Pancreas (tissue), 10 donors: ENCODE measurements at places on chromosomes 7 and 10. TPM values are rescaled to one million over a fixed set of nuclear protein-coding genes. Genes with fewer than 3 reads are reported as not detected.

- DNase-seq = no peak
These were observed 13.3 kb downstream of the ZRANB1 start for GRCh38 chr10:124955243-124955642.

- no peak for DNase-seq
These were observed 261.0 kb upstream of the AOAH start for GRCh38 chr7:36985316-36985715.

- DNase-seq = no peak
These were observed 886.7 kb upstream of the GHITM start for GRCh38 chr10:83252596-83252995.

GRCh38 chr7:88449410-88449809, 142.7 kb upstream of the STEAP4 start:
- DNase-seq = no peak

- DNase-seq = no peak
These were observed 160.0 kb upstream of the ZNF804B start for GRCh38 chr7:88599528-88599927.

GRCh38 chr10:19702215-19702614, 114.0 kb upstream of the PLXDC2 start:
- DNase-seq = no peak

GRCh38 chr10:26481914-26482550, 43.9 kb downstream of the APBB1IP start:
- no peak for DNase-seq

GRCh38 chr7:2665359-2665791, 22.6 kb upstream of the AMZ1 start:
- DNase-seq = no peak

DNA sequence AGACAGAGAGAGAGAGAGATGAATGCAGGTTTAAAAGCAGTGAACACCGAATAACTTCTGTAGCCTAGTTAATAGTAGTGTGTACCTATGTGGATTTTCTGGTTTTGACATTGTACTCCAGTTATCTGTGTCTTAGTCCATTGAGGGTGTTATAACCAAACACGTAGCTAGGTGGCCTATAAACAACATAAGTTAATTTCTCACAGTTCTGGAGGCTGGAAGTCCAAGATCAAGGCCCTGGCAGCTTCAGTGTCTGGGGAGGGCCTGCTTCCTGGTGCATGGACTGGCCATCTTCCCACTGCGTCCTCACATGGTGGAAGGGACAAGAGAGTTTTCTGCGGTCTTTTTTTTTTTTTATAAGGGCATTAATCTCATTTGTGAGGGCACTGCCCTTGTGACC, 23.5 kb downstream of the AOC1 start:
- DNase-seq = no peak

DNA sequence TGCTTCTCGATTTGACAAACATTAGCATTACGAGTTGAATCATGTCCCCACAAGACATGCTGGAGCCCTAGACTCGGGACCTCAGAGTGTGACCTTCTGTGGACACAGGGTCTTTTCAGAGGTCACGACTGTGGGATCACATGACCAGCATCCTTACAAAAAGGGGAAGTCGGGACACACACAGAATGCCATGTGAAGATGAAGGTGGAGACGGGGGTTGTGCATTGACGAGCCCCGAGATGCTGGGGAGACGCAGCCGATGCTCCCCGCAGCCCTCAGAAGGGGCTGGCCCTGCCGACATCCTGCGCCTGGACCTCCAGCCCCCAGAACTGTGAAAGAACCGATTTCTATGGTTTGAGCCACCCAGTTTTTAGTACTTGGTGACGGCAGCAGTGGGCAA, 7.5 kb downstream of the ZFAND2A start:
- DNase-seq = no peak

GRCh38 chr7:107594961-107595737, 15.1 kb downstream of the BCAP29 start:
- DNase-seq = no peak

DNA sequence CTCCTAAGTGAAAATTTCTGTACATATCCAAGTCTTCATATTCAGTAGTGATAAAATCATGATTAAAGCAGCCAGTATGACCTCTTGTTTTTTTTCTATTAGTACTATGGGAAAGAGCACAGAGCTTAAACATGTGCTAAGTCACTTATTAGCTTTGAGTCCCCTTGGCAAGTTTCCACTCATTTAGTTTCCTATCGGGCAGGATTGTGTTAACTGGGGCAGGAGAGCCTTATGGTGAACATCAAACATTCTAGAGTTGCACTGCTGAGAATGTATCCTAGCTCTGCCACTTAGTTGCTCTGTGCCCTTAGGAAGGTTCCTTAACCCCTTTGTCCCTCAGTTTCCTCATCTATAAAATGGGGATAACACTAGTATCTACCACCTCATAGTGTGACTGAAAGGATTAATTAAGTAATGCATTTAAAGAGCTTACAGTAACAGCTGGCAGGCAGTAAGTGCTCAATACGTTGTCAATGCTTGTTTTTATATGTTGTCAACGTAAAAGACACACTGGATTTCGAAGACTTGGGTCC, 117.6 kb downstream of the DOCK4 start:
- DNase-seq = no peak

DNA sequence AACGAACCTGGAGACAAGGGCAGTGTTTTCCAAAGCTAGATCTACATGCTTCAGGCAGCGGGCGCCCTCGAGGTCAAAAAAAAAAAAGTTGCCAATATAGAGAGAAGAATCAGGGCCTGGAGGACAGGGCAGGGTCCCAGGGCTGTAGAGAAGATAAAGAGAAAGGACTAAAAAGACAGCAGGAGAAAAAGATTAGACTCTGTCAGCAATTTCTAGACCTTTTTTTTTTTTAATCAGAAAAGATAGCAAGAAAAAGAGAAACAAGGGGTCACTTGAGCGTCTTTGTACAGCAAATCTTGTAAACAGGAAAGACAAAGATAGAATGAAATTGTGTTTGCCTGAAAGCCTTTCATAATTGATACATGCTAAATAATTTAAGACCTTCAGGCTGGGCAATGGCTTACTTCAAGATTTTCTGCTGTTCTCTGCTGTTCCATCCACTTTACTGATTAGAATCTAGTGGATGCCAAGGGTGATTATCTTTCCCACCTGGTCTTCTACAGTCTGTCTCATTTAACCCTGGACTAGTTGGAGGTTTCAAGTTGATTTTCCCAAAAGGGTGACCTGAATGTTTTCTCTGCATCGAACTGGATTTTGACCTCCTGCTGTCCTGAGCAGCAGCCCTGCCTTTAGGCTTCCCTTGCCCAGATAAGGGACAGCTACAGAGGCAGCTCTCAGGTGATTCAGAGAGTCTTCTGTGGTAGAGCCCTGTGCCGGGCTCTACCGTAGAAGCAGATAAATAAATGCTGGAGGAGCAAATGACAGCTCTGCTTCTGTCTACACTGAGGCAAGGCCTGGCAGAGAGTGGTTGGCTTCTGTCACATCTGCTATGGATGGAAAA, 5.1 kb downstream of the LMOD2 start:
- no peak for DNase-seq

- no peak for DNase-seq
These were observed 66.5 kb downstream of the ZNF277 start for GRCh38 chr7:112272921-112273561.

GRCh38 chr7:91800389-91800788, 80.1 kb downstream of the MTERF1 start:
- peak; percentile 43 for DNase-seq

DNA sequence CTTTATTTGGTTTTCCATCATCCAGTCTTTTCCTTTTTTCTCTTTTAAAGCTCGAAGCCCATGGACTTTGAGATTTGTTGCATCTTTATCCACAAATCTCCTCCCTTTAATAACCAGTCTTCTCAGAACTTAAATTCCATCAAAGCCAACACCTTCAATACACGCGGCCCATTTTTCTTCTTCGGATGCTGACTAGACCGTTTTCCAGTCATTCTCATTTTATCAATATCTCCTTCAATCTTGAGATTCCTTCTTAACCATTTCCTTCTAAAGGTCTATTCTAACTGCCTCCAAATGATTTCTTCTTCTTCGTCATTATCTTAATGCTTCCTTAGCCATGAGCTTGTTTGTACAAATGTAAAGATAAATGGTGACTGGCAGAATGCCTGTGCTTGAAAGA, 173.5 kb downstream of the BAMBI start:
- DNase-seq = no peak

- no peak for DNase-seq
These were observed 13.7 kb upstream of the C10orf71 start for GRCh38 chr10:49285232-49285631.

GRCh38 chr10:112735041-112735695, 214.9 kb upstream of the TCF7L2 start:
- DNase-seq = no peak

GRCh38 chr10:7277867-7278266, 133.0 kb downstream of the SFMBT2 start:
- DNase-seq = no peak

DNA sequence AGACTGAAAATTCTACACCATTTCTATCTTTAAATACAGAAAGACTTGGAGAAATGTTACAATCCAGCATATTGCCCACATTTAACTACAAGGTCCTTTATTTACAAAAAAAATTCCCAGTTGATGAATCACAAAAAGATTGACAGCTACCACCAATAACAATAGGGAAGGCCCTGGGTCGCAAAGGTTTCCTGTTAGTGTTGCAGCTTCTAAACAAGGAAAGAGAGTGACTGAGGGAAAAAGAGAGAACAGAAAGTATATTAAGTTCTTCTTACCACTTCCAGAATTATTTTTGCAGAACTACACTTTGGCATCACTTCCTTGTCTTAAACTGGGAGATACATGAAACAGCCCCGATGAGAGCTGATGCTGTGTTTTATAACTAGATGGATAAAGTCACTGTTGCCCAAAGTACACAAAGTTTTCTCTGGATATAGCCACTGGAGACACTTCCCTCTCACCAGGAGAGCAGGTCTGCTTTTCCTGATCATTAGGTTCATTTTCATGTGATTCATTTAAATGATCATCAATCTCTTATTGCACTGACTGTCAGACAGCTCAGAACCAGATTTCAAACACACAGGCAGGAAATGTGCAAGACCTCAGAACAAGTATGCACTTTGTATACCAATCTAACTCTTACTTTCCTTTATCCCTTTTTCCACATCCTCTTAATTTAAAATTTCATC, 57.0 kb downstream of the SHTN1 start:
- no peak for DNase-seq

DNA sequence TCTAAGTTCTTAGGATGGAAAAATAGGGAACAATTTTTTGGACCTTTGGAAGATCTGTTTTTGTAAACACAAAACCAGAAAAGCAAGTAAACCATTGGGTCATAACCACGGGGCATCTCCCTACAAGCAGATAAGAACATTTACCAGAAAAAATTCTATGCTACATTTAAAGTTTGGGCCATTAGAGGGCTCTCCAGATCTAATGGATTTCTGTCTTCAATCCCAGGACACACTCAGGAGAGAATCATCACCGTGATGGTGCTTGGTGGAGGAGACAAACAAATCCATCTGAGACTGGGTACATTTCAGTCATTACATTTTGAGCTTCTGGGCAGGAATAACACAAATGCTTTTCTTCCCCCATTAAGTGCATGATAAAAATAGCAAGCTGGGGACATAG, 178.4 kb upstream of the TARP start:
- no peak for DNase-seq

- DNase-seq = no peak
These were observed 153.4 kb downstream of the SGMS1 start for GRCh38 chr10:50470345-50470744.

DNA sequence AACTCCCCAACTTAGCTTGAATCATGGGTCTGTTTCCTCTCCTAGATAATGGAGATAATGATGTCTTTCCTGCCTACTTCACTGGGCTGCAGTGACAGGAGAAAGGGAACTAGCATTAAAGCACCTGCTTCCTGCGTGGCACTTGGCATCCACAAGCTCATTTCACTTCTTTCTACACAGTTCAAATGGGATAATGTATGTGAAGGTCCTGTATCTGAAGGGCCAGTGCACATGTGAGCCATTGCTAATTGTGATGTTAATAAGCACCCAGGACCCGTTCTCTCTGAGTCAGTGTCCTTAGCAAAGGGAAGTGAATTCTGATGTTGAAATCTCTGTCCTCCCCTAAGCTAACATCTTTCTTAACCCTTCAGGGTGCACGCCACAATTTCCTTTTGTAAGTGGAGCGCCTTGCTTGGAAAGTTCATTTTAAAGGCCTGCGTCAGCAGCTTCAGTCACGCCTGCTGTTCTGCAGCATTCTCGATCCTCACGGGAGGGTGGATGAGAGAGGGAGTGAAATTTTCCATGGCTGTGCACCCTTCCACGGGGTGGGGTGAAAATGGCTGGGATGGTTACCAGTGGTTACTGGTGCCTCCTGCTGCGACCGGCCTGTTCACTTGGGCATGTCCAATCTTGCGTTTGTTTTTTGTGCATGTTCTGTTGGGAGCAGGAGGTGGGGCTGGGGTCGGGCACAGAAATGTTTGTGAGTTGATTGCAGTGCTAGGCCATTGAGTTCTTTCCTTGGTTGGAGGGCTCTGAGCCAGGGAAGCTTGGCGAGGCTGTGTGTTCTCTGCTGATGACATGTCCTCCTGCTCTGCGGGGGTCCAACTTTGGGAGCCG, 59.2 kb downstream of the HK1 start:
- no peak for DNase-seq

- DNase-seq = no peak
These were observed 23.9 kb upstream of the PNLIPRP3 start for GRCh38 chr10:116403740-116404250.

- peak; percentile 27 for DNase-seq
These were observed 100.2 kb downstream of the COL13A1 start for GRCh38 chr10:69901628-69902505.

DNA sequence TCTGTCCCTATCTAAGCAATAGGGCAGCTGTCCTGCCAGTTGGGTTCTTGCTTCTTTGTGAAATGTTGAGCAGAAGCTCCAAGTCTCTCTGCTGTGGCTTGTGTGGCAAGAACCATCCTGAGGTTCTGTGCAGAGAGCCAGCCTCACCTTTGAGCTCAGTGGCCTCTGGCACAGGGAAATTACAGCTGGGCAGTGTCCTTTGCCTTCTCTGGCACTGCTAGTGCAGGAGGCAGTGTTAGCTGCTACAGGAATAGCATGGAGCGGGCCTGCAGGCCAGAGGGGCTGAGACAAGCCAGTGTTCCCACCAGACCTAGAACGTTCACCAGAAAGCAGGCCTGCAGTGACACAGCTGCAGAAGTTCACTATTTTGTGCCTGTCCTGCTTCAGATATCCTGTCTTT, 1.8 kb downstream of the PRXL2A start:
- no peak for DNase-seq

GRCh38 chr7:100093498-100093897, 4.7 kb downstream of the COPS6 start:
- DNase-seq = no peak

VSIR gene
- 11.2 TPM for total RNA-seq

WEE2 gene
- total RNA-seq = 0.12 TPM

HACD1 gene
- total RNA-seq = 0.46 TPM

OR6V1 gene
- not detected for total RNA-seq

MKX gene
- 0.05 TPM for total RNA-seq

AKR1C1 gene
- total RNA-seq = 8.5 TPM

CRHR2 gene
- 0.06 TPM for total RNA-seq

POLR2J2 gene
- 4.1 TPM for total RNA-seq

CDHR1 gene
- total RNA-seq = not detected

CUEDC2 gene
- total RNA-seq = 21.0 TPM

TAF6 gene
- total RNA-seq = 15.5 TPM

CDC14C gene
- total RNA-seq = not detected

IDI2 gene
- total RNA-seq = not detected

CXCL12 gene
- total RNA-seq = 80.2 TPM
